NCI-H2029 (cell line): ENCODE measurements at places on chromosomes 5 and 9.

- DNase-seq: no peak
Measured at GRCh38 chr9:36401897-36402480, 1.9 kb upstream of the RNF38 start.

GRCh38 chr5:53357439-53357838, 123.0 kb upstream of the FST start:
- no peak for DNase-seq

GRCh38 chr9:72473474-72474261, 47.7 kb upstream of the TMC1 start:
- no peak for DNase-seq

- no peak for DNase-seq
Measured at GRCh38 chr9:114464281-114465051, 40.8 kb downstream of the WHRN start.

DNA sequence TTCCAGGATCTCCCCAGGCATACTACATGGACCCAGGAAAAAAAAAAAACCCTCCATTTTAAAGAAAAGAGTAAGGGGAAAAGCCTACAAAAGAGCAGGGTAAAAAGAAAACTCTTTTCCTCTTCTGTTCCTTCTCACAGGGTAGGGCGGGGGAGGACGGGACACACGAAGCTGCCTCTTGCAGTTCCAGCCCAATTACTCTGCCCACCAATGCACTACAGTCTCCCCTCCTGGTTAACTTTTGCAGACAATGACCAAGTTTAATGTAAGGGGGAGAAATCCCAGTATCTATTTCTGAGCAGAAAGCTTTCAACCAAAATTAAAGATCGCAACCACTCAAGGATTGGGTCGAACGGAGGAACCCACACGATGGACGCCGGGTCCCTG, 1.3 kb downstream of the BRD3 start:
- no peak for DNase-seq

DNA sequence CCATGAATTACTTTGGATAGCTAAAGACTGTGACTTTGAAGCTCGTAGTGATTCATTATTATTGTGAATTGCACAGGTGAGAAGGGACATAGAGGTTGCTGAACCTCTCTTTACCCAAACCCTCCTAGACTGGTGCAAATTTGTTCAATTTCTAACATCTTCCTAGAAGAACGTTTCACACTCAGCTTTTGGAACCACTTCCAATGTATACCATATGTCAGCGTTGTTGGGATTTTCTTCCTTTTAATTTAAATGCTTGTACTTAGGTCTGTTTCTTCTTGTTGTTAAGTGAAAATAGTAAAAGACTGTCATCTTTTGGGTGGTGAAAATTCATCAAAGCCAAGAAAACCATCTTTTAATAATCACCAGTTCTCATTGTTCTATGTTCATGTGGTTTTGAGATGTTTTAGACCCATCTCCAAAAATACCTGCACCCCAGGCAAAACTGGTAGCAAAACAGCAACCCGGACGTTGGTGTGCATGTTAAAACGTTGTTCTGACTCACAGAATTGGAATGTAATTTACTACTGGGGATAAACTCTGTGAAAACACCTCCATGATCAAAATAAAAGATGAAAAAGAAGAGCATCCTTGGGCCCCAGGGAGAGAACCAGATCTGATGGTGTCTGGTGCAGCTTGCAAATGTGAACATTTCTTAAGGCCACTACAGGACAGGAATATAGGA, 238.3 kb downstream of the NPR3 start:
- no peak for DNase-seq
